CD4-positive, alpha-beta T cell treated with Interleukin-10 for 1 hour (primary cell): ENCODE measurements at places on chromosomes 2 and 18.

DNA sequence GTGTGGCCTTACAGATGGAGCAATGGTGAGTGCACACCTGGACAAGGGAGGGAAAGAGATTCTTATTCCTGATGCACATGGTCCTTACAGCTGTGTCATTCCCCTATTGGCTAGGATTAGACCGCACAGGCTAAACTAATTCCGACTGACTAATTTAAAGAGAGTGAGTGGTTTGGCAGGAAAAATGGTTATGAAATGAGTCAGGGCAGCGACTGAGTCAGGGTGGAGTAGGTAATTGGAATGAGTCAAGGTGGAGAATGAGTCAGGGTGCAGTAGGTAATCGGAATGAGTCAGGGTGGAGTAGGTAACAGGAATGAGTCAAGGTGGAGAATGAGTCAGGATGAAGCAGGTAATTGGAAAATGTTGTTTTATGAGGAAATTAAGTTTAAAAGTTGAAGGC lies 1353.7 kb upstream of the LRRTM1 start:
- no peak for DNase-seq

DNA sequence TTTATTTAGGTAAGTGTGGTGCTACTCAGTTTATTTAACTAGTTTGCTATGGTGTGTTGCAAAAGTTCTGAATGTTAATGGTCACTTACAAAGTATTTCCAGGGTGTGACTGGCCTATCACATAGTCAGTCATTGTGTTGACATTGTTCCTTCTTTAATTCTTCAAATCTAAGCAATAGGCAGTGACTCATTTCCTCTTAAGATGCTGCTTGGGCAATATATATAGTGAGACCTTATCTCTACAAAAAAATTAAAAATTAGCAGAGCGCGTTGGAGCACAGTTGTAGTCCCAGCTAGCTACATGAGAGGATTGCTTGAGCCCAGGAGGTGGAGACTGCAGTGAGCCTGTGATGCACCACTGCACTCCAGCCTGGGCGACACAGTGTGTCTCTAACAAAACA lies 5.8 kb upstream of the CCDC88A start:
- DNase-seq: no peak

DNA sequence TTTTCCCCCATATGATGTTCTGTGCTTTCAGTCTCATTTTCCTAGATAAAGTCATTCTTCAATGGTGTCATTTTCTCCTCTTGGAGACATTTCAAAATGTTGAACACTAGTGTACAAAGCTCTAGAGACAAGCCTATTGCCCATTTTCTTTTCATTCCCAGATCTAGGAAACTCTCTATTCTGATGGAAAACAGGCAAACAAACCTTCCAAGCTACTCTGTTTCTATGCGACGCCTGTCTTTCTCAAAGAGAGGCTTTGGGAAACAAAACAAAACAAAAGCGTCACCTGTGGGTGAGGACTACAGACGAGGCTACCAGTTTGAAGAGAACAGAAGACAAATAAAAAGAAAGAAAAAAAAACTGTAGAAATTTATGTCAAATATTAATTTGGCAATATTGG lies 311.0 kb downstream of the CBLN2 start:
- DNase-seq: no peak

DNA sequence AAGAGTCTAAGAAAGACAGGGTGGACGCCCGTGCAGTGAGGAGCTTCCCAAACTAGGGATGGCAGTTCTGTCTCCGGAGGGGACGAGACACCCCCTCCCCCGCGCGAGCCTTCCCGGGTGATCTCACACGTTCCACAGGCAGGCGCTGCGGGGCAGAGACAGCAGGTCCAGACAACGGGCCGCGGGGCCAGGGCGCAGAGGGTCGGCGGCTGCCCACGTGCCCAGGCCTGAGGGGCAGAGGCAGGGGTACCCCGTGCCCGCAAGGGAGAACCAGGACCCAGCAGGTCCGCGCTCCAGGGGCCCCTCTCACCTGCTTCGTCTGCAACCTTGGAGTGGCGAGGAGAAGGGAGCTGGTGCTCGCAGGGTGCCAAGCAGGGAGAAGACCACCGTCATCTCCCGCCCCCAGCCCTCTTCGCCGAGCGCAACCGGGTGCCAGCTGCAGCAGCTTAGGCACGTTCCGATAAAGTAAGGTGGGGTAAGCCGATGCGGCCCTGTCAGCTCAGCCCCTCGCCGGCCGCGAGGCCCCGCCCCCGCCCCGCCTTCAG lies at the start of gene GPR155:
TSS of gene GPR155 (minus strand) at position 467 of the 545 bp plus-strand sequence. CDS start 5,073 bp downstream, outside the sequence.
- DNase-seq: peak; percentile 37

DNA sequence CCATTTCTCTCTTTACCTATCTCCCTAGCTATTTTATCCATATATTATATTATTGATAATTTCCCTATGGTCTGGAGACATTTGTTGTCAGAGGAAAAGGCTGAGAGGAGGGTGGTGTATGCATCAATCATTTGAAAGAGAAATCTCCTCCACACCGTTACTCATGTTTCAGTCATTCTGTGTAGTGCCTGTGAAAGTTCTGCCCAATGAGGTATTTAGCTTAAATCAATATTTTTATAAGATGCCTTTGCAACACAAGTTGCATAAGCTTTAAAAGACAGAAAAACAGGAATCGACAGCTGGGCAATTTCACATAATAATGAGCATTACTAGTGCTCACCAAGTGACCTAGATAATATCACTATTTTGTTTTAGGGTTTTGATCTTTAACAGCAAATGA lies 363.7 kb upstream of the FSIP2 start:
- DNase-seq: no peak

GRCh38 chr18:28594034-28594433 lies 417.1 kb upstream of the CDH2 start:
- no peak for DNase-seq

DNA sequence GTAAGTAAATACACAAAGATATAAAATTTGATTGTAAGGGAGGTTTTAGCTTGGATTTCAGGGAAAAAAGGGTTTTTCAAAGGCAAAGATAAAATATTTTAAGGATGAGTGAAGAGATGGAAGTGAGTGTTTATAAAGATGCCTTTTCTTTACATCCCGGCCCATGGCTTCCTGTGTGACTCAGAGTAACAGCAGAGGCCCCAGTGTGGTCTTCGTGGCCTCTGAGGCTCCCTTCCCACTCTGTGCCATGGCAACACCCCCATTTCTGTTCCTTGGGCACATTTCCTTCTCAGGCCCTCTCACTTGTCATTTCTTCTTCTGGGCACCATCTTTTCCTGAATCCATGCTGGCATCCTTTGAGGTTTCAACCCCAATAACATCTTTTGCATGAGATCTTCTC lies 92.6 kb upstream of the TMEM18 start:
- no peak for DNase-seq

- DNase-seq: no peak
These were observed 66.6 kb downstream of the CNTNAP5 start for GRCh38 chr2:124091721-124092120.

DNA sequence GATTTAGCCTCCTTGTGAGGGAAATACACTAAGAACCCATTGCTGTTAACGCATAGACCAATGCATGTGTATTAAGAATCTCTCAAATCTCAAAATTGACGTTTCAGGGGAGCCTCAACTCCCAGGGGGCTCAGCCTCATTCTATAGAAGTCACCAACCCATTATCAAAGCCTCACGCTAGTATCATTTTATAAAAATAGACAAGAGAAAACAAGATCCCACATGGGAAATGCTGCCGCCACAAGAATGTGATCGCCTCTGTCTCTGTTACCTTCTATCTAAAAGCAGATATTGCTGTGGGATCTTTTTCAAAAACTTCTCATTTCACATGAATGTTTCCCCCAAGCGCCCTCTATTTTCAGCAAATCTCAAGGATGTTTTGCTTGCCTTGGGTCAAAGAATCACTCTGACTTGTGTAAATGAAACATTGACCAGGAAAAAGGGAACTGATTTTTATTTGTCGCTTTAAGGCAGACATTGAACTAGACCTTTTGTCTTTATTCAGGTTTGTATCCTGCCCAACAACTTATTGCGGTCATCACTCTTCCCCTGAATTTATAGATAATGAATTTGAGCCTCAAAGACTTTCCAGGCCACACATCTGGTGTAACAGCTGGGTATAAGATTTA lies 679.0 kb upstream of the ID2 start:
- DNase-seq: no peak

- DNase-seq: no peak
These were observed 7.4 kb downstream of the ARHGEF4 start for GRCh38 chr2:130844161-130844560.

GRCh38 chr2:197113275-197113711 lies 186.8 kb upstream of the PGAP1 start:
- DNase-seq: peak; percentile 49

DNA sequence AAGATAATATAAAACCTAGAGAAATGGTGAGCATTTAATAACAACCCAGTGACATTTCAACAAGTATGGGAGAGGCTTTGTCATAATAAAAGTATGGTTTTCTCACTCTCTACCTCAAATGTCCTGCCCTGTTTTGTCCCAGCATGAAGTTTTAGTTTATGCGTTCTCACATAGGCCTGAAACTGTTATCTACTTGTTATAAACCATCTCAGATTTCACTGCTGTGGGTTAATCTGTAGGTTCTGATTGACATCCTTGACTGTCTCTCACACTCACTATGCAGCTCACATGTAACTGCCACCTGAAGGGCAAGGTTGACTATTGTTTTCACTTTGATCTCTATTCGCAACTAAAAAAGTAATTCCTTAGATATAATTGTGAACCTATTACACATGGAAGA lies 44.9 kb downstream of the ZEB2 start:
- peak; percentile 42 for DNase-seq
